ENCODE measurements at places on chromosomes 1 and 21.

GRCh38 chr1:212178851-212179250, 106.4 kb upstream of the PPP2R5A start:
- DNase-seq: no peak

DNA sequence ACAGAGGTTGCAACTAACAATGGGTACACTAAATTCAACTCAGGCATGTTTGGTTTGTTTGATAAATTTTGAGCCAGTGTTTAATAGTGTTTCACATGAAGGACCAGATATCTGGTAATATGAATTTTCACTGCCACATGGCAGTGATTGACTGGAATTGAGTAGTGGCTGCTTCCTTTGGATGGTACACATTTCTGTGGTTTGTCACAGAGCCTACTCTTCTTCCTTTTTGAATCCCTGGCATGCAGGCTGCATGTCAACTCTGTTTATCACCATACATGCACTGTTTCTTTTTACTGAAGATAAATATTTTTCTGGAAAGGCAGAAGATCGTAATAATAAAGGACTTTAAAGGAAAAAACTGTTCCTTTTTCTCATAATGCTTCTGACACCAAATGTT, 35.5 kb downstream of the SDCCAG8 start:
- DNase-seq: no peak

DNA sequence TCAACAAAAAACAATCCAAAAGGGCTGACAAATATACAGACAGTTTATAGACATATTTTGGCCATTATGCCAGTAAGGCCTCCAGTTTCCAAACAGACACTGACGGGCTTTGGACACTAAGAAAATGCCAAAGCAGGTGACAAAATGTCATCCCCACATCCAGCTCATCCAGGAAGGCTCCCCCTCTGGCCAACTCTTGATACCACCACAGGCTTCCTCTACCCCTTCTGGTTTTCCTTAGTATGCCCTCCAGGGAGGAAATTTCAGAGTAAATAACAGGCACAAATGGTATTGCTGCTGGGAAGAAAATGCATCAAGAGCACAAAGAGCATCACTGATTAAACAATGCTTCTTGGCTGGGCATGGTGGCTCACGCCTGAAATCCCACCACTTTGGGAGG, 225.3 kb downstream of the VAV3 start:
- DNase-seq: no peak

GRCh38 chr1:226677027-226678020, 61.8 kb downstream of the ITPKB start:
- peak; percentile 57 for DNase-seq

DNA sequence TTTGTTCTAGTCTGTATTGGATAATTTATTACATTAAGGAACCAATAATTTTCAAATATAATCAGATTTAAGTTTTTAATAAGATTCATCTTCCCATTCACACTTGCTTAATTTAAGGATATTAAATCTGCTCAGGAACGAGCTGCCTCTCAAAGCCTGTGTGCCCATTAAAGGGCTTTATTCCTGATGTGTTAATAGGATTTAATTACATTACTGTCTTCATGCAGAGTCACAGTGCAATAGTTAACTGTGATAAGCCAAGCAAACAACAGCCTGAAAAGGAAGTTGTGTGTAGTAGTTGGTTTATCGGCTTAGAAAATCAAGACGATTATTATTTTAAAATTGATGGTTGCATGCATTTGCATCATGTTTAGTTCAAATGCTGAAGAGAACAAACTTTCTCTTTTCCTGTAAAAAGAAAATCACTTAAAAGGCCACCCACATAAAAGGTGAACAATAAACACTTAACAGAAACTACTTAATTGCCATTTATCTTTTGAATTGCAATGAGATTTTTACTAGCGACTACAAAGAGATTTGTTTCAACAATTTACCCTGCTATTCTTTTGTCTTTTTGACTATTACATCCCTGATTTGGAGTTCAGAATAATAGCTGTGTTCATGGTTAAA, 174.6 kb downstream of the RWDD3 start:
- DNase-seq: no peak

DNA sequence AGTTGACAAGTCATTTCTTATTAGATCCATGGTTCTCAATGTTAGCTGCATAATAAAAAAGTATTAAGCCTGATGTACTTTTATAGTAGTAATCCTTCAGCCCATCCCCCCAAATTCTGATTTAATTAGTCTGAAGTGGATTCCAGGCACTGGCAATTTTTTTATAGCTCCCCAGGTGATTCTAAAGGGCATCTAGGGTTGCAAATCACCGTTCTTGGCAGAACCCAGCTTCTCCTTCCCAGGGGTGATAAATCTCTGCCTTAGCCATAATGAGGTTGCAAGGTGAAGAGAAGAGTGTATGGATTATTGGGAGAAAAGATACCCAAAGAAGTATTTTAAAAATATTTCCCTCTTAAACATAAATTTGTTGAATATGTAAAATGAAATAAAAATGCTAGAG, 43.0 kb upstream of the RXRG start:
- DNase-seq: no peak

DNA sequence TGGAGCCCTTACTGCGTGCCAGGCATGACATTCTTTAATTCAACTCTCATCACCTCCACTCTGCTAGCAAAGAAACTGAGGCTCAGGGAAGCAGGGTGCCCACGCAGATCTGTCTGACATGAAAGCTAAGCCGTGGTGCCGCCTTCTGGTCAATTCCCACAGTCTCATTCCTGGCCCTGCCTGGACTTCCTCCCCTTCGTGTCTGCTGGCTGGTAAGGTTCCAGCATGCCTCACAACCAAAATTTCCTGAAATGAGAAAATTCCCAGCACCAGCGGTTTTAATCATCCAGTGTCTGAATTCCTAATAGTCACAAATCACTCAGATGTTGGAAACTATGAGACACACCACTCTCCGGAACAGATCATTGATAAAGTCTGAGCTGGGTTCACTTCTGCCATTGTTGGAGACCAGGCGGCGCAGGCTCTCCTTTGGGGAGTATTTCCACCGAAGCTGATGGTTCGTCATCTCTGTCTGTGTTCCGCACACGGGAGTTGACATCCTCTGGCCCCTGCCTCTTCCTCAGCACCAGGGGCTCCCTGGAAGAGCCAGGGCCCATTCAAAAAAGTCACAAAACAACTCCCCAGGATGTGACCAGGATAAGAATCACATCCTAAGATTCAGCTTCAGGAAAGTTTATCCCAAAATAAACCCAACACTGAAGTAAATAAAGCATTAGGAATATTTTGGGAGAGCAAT, 167.7 kb downstream of the PLPP3 start:
- no peak for DNase-seq

GRCh38 chr1:107244709-107245500, 104.1 kb downstream of the NTNG1 start:
- DNase-seq: no peak

DNA sequence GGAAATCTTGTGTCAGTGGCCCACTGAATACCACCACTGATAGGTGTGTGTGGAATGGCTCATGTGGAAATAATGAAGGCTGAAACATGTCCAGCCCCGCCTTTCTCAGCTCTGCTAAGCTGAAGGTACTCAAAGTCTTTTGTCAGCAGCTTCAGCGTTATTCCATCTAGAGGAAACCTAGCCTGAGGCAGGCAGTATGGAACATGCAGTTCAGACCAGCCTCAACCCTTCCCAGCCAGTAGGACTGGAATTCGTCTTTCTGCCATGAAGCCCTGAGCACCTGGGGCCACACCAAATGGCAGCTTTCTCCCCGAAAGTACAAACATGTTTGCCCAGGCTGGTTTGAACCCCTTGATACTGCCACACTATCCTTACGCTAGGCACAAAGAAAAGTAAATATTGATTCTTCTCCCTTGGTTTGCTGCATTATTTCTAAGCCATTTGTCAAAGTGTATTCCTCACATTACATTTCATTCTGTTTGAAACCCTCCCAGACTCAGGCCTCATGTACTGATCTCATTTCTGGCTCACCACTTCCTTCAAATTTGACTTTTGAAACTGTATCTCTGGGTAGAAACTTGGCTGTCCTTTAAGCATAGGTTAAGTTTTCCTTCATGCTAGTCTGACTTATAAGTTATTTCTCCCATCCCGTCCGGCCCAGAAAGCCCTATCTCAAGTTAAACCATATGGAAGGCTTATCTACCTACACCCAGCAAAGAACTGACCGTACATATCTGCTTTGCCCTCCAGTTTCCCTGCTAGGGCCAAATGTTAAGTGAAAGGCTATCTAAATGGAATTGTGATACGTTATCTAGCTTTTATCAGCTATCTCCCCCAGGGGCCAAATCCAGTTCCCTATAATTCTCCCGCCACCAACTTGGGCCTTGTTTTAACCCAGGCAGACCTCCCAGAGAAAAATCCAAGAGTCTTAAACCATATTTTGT, 45.7 kb upstream of the HOOK1 start:
- no peak for DNase-seq

DNA sequence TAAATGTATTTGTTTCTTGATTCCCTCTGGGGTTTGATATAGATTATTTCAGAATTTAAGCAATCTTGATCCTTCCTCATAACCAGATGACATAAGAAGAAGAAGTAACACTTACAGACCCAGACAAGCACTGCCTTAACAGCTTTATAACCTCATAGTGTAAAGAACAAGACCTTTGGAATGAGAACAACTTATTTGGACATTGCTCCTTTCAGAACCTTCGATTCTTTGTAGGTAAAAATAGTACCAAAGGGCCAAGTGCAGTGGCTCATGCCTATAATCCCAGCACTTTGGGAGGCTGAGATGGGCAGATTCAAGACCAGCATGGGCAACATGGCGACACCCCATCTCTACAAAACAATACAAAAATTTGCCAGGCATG, 15.0 kb downstream of the TM2D1 start:
- DNase-seq: no peak

- no peak for DNase-seq
Measured at GRCh38 chr1:193614817-193615216, 428.4 kb upstream of the B3GALT2 start.

DNA sequence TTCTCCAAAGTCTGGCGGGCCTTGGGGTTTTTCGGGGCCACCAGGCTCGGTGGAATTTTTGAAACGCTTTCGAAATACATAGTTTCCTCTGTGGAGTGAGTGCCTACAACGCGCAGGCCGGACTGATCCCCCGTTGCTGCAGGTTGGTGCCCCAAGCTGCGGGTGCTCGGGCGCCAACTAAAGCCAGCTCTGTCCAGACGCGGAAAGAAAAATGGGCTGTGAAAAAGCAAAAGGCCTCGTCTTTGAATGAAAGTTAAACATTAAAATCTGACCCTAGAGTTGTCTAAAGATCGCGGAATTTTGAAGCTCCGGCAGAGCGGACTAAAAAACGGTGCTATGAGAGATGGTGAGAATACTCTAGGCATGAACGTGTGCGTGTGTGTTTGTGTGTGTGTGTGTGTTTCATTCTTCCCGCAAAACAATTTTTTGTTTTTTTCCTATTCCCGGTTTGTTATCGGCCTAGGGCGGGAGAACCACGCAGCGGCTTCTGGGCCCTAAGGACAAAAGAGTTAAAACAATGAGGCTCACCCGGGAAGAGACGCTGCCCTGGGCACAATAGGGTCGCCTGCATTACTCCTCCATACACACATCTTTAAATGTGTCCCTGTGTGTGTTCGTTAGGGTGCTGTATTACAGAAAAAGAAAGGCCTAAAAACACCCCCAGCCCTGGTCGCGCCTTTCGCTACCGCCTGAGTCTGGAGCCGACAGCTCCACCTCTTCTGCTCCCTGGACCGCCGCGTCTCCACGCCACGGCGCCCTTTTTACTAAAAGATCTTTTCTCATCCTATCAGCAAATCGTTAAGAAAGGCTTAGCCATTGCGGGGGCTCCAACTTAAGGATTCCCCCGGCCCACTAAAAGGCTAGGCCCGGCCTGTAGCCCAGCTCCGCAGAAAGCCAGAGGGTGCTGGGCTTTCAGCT, 3.2 kb downstream of the TBX15 start:
- DNase-seq: no peak

DNA sequence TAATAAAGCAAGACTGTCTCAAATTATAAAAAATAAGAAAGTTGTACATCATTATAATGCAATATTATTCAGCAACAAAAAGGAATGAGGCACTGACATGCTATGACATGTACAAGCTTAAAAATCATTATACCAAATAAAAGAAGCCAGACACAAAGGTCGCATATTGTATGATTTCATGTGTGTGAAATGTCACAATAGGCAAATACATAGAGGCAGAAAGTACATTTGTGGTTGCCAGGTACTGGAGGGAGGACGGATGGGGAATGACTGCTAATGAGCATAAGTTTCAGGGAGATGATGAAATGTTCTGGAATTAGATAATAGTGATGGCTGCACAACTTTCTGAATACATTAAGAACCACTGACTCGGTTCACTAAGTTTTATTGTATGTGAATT, 73.6 kb upstream of the NBPF3 start:
- no peak for DNase-seq

- no peak for DNase-seq
Measured at GRCh38 chr1:7366955-7367665, 404.0 kb upstream of the VAMP3 start.

DNA sequence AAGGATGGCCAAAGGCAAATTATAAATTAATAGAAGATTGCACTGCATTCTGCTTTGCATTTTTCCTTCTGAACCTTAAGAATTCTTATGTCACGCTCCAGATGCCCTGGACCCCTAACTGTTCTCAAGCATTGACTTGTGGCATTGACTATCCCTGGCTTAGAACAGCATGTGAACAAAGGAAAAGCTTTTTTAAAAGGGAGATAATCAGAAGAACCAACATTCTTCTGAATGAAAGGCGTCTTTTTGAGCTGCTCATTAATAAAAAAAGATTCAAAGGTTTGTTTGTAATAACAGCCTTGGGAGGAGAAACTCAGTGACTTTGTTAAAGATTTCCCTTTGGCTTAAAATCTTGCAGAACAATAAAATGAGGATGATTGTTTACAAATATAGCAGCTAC, 105.5 kb downstream of the TNNI3K start:
- no peak for DNase-seq

GRCh38 chr1:145994391-145995120, 1.8 kb downstream of the TXNIP start:
- DNase-seq: no peak

DNA sequence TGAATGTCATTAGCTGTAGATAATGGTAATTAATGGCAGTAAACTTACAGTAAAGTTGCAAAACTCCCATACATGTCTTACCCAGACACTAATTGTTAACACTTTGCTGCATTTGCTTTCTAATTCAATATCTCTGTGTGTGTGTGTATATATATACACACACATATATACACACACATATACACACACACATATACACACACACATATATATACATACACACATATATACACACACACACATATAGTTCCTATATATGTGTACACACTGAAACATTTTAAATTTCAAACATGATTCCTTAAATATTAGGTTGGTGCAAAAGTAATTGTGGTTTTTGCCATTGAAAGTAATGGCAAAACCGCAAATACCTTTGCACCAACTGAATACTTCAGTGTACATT, 3.7 kb upstream of the EPHX1 start:
- no peak for DNase-seq

Data from activated CD8-positive, alpha-beta memory T cell treated with anti-CD3 and anti-CD28 coated beads for 4 hours (primary cell).